ENCODE measurements at places on chromosomes 13 and 19.

GRCh38 chr13:59991395-59991794, 172.3 kb downstream of the DIAPH3 start:
- no peak for DNase-seq

DNA sequence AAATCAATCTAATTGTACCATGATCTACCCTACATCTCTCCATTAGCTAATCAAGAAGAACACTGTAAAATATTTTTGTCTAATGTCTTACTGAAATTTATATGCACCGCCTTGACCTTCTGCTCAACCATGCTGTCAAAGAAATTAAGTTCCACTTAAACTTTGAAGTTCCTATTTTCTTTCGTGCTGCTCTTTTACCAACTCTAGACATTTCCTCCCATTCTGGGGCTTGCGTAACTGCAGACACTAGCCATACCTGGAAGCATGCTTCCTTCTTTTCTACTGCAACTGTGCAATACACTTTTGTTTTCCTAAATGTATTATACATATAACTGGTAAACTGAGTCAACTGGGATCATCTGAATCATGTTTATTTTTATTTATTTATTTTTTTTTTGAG, 8.5 kb upstream of the UBE2L5 start:
- no peak for DNase-seq

GRCh38 chr19:2173388-2173766, 9.6 kb downstream of the DOT1L start:
- DNase-seq, result no peak

- peak; percentile 37 for DNase-seq
These were observed 206.7 kb upstream of the RFC3 start for GRCh38 chr13:33611121-33611805.

- DNase-seq, result no peak
These were observed 20.7 kb upstream of the ZNF507 start for GRCh38 chr19:32324631-32325285.

- no peak for DNase-seq
These were observed 703.8 kb downstream of the DIAPH3 start for GRCh38 chr13:59459972-59460371.

DNA sequence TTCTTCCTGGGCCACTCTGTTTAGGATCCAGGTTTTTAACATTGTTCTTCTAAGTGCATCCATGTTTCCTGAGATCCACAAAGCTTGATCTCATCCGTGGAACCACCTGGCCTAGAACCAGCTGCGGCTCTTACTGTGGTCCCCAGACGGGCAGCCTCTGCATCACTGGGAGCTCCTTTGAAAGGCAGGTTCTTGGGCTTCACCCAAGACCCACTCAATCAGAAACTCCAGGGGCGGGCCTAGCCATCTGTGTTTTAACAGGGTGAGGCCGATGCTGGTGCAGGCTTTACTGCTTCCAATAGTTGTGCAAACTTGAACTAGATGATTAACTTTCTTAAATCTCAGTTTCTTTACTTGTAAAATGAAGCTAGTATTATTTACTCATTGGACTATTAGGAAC, 605.7 kb downstream of the FGF9 start:
- no peak for DNase-seq

DNA sequence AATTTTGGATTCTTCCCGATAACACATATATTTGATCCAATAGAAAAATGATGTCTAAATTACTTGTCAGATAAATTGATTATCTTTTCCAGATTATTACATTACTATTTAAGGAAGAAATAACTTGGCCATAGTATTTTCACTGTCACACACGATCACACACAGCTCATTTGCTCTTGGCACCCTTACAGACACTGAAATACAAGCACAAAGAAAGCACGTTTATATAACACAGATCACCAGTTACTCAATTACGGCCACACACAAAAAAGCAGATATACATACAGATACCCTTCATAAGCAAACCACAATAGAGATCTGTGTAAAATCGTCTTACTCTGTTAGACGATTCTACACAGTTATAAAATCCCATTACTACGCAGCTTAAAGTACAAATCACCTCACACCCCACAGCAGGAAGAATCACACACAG, 716 bp upstream of the ZNF420 start:
- DNase-seq, result no peak

- DNase-seq, result no peak
These were observed 45.0 kb upstream of the LRCH1 start for GRCh38 chr13:46507981-46508380.

- DNase-seq, result no peak
These were observed 1.6 kb downstream of the P2RY11 start for GRCh38 chr19:10112895-10113591.

DNA sequence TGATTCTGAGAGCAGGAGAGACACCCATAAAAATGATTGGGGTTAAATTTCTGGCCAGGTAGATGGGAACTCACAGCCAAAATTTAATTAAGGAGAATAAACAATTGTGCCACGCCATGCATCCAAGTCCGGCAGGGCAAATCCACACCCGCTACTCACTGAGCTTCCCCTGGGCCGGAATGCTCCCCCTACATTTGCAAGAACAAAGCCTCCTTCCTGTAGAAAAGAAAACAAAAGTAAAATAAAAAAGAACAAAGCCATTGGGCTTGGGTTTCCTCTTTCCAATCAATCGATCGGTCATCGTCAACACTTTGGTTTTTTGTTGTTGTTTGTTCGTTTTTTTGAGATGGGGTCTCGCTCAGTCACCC, 30.2 kb upstream of the TFDP1 start:
- no peak for DNase-seq
